Esophagus squamous epithelium (tissue), 5 donors: ENCODE measurements at places on chromosomes 5 and 9. TPM values are rescaled to one million over a fixed set of nuclear protein-coding genes. Genes with fewer than 3 reads are reported as not detected.
A peak's percentile ranks its signal among the peaks of the same experiment; 100 is the strongest.

DNA sequence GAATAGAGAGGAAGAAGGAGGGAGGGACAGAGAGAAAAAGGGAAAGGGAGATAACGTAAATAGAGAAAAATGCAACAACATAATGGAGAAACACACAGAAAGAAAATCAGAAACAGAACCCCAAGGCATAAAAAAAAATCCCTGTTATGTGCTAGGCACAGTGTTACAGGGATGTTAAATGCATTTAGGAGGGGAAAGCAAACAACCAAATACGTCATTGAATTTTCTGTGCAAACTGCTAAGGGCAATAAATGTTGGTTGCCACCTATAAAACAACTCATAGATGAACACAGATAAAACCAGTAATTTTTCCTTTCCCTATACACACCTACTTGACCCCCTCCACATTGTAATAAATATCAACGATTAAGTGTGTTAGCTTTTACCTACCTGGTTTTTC is 51.3 kb upstream of the ASTN2 start:
- no peaks in the 10 kb centered on the region for H3K4me1 ChIP-seq
- DNase-seq: no peak
- no peaks in the 10 kb centered on the region for H3K36me3 ChIP-seq
- peaks cover 5% of the 10 kb centered on the region for H3K27me3 ChIP-seq
- H3K27ac ChIP-seq: no peak overlapping the region

DNA sequence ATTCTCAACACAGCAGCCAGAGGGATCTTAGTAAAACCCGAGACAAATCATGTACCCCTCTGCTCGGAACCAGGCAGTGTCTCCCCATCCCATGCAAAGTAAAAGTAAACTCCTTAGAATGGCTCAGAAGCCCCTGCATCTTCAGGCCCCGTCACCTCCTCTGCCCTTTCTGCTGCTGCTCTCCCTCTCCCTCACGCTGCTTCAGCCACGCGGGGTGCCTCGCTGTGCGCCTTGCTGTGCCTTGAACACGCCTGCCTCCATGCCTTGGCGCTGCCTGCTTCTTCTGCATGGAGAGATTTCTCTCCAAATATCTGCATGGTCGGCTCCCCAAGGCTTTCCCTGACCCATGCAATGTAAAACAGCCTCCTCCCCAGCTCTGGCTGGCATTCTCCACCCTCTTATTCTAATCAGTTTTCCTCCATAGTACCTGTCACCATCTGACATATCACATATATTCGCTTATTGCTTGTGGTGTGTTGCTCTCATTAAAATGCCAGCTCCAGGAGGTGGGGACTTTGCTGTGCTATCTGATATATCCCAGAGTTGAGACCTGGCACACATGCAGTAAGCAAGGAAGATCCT is 8.0 kb downstream of the GPRIN1 start:
- H3K4me1 ChIP-seq: peaks cover 5% of the 10 kb centered on the region
- peaks cover 24% of the 10 kb centered on the region for H3K27me3 ChIP-seq
- no peaks in the 10 kb centered on the region for H3K36me3 ChIP-seq

DNA sequence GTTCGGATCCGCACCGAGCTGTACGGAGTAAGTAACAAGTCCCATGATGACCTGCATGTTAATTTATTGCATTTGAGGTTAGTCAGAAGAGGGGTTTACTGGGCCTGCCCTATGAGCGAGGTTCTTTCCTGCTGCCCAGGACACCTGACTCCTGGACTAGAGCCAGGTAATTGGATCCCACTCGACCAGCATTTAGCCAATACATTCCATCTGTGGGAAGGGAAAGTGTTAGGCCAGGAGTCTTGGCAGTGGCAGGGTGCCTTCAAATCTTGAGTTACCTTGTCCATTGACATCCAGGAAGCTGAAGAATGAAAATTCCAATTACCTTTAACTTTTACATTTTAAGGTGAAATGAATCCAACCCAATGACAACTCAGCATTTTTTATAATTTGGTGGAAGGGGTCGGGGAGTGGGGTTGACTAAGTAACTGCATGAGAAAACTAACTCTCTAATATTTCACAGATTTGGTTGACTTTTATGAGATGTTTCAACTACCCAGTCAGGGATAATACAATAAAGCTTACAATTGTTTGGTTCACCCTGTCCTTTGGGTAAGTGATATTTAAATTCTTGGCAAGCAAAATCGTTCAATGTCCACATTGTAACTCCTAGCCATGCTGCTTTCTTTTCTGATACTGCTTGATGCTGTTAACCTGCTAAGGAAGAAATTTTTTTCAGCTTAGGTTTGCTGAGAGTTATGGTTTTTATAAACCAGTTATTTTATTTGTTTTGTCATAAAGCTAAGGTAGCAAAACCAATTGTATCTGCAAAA is 111.6 kb upstream of the IQGAP2 start:
- no peak overlapping the region for H3K4me3 ChIP-seq
- no peaks in the 10 kb centered on the region for H3K4me1 ChIP-seq
- H3K27ac ChIP-seq: no peak overlapping the region
- no peak for DNase-seq
- H3K36me3 ChIP-seq: no peaks in the 10 kb centered on the region
- H3K27me3 ChIP-seq: no peaks in the 10 kb centered on the region

GRCh38 chr5:1875843-1876659 is 6.7 kb downstream of the IRX4 start:
- H3K27me3 ChIP-seq: peaks cover 11% of the 10 kb centered on the region
- no peak for DNase-seq
- H3K27ac ChIP-seq: no peak overlapping the region
- H3K4me1 ChIP-seq: peaks cover 29% of the 10 kb centered on the region
- no peaks in the 10 kb centered on the region for H3K36me3 ChIP-seq

- peaks cover 12% of the 10 kb centered on the region for H3K4me1 ChIP-seq
- DNase-seq: peak; percentile 25
- no peaks in the 10 kb centered on the region for H3K36me3 ChIP-seq
- peak overlapping the region; percentile 68 for H3K4me3 ChIP-seq
Observed at GRCh38 chr5:157143127-157143971, 684 bp upstream of the MED7 start.

DNA sequence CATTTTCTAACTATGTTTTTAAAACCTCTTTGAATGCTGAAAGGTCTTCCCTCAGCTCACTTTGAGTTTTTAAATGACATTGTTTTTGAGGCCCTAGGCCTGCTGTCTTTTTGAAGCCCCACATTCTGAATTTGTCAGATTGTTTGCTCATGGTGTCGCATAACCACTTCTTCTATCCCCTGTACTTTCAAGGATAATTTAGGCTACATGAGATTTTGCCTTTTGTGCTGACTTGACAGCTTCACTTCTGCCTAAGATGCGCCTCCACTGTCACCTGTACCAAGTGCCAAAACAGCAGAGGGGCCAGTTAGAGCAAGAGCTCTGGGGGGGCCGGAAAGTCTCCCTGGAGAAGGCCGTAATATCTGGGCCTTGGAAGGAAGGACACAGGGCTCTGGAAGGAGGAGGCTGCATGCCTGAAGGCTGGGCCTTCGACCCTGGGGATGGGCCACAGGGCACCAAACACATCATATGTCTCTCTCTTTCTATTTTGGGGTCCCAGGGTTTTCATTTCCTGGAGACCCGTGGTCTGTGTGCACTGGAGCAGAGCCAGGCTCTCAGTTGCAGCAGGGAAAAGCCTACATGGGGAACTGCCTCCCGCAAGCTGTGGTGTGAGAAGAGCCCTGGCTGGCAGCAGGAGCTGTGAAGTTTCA is 49.1 kb downstream of the NDST1 start:
- peaks cover 54% of the 10 kb centered on the region for H3K36me3 ChIP-seq
- DNase-seq: no peak
- H3K27me3 ChIP-seq: no peaks in the 10 kb centered on the region
- H3K4me1 ChIP-seq: peaks cover 23% of the 10 kb centered on the region
- H3K27ac ChIP-seq: no peak overlapping the region
- H3K4me3 ChIP-seq: no peak overlapping the region

DNA sequence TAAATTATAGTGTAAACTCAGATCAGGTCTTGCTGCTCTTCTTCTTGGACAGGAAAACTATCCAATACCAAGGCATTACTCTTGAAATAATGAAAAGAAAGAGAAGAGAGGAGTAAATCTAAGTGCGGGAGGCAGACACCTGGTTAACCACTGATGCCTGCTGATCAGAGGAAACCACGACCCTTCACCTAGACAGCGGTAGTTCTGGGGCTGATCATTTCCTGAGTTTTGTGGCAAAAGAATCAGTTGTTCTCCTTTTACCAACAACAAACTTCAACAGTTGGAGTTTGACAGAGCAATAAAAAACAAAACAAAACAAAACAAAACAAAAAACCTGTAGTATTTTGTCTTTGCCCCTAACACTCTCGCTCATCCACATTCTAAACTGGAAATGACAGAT is 3.0 kb downstream of the RLN1 start:
- peaks cover 5% of the 10 kb centered on the region for H3K4me1 ChIP-seq
- H3K27me3 ChIP-seq: no peaks in the 10 kb centered on the region
- no peak for DNase-seq
- no peak overlapping the region for H3K4me3 ChIP-seq
- H3K27ac ChIP-seq: no peak overlapping the region

GRCh38 chr5:7742241-7742656 is 108.7 kb downstream of the CFAP90 start:
- H3K4me3 ChIP-seq: no peak overlapping the region
- no peak overlapping the region for H3K27ac ChIP-seq
- no peaks in the 10 kb centered on the region for H3K27me3 ChIP-seq
- H3K4me1 ChIP-seq: no peaks in the 10 kb centered on the region
- no peaks in the 10 kb centered on the region for H3K36me3 ChIP-seq

DNA sequence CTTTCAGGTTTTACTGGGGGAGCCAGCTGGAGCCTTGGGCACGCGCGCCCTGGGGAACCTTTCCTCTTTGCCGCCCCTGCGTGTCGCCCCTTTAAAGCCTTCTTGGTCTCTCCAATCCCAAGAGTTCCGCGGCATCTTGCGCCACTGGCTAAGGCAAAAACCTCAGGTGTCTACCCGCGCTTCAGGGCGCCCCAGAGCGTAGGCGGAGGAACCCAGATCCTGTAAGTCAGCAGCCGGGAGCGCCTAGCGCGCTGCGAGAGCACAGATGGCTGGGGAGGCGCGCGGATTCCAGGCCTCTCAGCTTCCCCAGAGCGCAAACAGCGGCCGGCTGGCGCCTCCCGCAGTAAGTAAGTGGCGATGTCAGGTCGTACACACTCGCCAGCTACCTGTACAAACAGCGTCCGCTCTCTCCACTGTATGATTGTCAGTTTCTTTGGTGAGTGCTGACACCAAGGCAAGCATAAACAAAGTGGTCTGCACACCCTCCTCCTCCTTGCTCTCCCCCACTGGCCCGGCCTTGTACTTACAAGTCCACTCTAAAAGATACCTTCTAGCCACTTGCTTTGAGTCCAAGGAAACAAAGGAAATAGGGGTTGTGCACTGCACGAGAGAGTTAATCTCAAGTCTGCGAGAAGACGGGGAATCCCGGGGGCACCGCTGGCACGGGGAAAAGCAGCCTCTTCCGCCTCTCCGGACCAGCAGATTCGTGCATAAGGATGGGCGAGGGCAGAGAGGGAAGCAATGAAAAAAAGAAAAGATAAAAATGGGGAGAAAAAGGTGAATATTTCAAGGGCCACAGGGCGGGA is 2.9 kb downstream of the HTR1A start:
- peaks cover 6% of the 10 kb centered on the region for H3K27me3 ChIP-seq
- no peak overlapping the region for H3K4me3 ChIP-seq
- no peak overlapping the region for H3K27ac ChIP-seq
- no peaks in the 10 kb centered on the region for H3K36me3 ChIP-seq

- H3K4me3 ChIP-seq: no peak overlapping the region
- H3K4me1 ChIP-seq: no peaks in the 10 kb centered on the region
- H3K27ac ChIP-seq: no peak overlapping the region
- no peaks in the 10 kb centered on the region for H3K36me3 ChIP-seq
Observed at GRCh38 chr5:30930736-30931135, 262.8 kb upstream of the CDH6 start.

- no peaks in the 10 kb centered on the region for H3K4me1 ChIP-seq
- H3K4me3 ChIP-seq: no peak overlapping the region
- H3K27me3 ChIP-seq: no peaks in the 10 kb centered on the region
- no peak overlapping the region for H3K27ac ChIP-seq
Observed at GRCh38 chr5:87313216-87313615, 45.5 kb downstream of the RASA1 start.

DNA sequence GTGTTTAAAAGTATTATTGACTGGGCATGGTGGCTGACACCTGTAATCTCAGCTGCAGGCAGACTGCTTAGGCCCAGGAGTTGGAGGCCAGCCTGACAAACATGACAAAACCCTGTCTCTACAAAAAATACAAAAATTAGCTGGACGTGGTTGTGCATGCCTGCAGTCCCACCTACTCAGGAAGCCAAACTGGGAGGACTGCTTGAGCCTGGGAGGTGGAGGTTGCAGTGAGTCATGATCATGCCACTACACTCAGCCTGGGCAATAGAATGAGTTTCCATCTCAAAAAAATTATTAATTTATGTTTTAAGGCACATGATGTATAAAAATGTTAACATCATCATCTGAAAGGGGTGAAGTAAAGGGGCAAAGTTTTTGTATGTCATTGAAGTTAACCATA is 49.7 kb upstream of the FNIP1 start:
- H3K27ac ChIP-seq: no peak overlapping the region
- no peak for DNase-seq
- no peaks in the 10 kb centered on the region for H3K4me1 ChIP-seq
- no peaks in the 10 kb centered on the region for H3K36me3 ChIP-seq

GRCh38 chr5:3222924-3223323 is 372.7 kb upstream of the IRX1 start:
- no peaks in the 10 kb centered on the region for H3K27me3 ChIP-seq
- no peak for DNase-seq
- no peak overlapping the region for H3K4me3 ChIP-seq
- H3K27ac ChIP-seq: no peak overlapping the region
- no peaks in the 10 kb centered on the region for H3K4me1 ChIP-seq

- no peak overlapping the region for H3K27ac ChIP-seq
- no peak overlapping the region for H3K4me3 ChIP-seq
- DNase-seq: no peak
- H3K36me3 ChIP-seq: no peaks in the 10 kb centered on the region
- H3K4me1 ChIP-seq: peaks cover 3% of the 10 kb centered on the region
Observed at GRCh38 chr9:92467041-92467440, 15.3 kb downstream of the ASPN start.

Gene SPATA31A1
- not detected for total RNA-seq

Gene UBE2QL1
- total RNA-seq: 1.5 TPM

Gene NR2F1-AS1
- total RNA-seq: 1.6 TPM

Gene HRCT1
- not detected for total RNA-seq
